ENCODE measurements at places on chromosomes 16 and 17.

DNA sequence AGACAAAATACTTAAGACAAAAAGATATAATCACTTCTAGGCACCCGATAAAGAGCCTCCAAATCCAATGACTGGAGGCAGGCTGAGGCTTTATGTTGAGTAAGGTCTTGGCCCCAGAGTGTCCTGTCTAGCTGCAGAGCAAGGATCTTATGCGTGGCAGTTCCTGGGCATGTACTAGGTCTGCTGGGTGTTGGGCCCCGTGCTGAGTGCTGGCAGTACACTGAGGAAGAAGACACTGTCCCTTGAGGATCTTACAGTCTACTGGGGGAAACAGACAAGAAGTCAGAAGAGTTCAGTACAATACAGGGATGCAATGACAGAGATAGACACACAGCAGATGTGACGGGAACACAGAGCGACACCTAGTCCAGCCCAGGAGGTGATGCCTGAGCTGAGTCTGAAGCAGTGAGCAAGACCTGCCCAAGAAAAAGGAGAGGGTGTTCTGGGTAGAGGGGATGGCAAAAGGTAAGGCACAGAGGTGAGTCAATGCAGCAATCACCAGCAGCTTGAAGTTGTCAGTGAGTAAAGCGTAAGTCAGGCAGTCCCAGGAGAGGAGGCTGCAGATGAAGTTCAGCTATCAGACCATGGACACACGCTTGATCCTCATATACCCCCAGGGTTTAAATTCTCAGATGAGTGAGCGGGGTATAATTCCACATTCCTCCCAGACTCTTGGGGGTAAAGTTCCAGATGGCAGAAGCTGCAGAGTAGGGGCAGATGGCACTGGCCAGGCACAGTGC lies 18.1 kb downstream of the MAP3K14 start:
- DNase-seq: no peak

GRCh38 chr16:85833219-85833920 lies 33.9 kb downstream of the COX4I1 start:
- no peak for DNase-seq

DNA sequence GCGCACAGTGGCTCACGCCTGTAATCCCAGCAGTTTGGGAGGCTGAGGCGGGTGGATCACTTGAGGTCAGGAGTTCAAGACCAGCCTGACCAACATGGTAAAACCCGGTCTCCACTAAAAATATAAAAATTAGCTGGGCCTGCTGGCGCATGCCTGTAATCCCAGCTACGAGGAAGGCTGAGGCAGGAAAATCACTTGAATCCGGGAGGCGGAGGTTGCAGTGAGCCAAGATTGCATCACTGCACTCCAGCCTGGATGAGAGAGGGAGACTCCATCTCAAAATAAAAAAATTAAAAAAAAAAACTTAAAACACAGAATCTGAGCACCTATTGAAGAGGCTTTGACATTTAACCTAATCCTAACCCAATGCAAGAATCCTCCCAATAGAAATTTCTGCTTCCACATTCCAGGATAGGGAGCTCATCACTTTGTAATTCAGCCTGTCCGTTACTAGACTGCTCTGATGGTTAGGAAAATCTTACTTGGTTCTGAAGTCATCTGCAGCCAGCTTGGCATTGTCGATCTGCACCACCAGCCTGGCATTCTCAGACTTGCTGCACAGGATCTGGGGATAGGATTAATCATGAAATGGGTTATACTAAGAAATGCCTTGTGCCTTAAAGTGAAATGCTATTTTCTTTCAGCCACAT lies 2.1 kb downstream of the KRT33B start:
- DNase-seq: no peak

GRCh38 chr16:89230255-89230654 lies 12.8 kb downstream of the ZNF778 start:
- no peak for DNase-seq

DNA sequence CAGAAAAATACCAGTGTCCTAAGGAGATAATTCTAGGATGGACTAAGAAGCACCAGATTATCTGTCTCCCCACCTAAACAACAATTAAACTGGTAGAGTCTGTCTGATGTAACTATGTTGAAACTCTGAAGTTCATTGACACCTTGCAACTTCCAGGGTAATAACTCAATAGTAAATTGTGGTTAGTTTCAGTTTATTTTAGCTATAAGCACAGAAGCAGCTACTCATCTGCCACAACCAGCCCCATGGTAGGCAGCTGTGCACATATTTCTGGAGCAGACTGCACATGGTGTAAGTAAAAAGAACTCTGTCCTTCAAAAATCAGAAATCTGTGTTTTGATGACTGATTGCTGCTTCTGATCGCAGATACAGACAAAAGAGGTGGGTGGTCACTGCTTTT lies 852.1 kb downstream of the CDH11 start:
- DNase-seq: no peak

GRCh38 chr17:1992541-1992940 lies 32.6 kb downstream of the RTN4RL1 start:
- no peak for DNase-seq

DNA sequence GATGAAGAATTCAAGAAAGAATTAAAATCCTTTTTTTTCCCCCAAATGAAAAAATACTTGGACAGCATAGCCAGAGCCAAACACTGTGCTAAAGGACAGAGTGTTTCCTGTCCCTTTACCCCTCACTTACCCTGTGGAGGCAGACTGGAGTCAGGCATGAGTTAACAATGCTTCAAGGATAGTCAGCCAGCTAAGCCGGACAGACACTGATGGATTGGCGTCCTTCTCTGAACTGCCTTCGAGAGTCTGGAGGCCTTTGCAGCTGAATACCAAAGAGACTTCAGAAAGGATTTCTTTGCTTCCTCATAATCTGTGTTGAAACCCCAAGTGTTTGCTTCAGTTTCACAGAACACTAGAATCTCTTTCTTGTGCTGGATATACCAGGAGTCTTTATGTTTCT lies 4.6 kb downstream of the METTL9 start:
- DNase-seq: no peak
